ENCODE measurements at places on chromosomes 3 and 15.

GRCh38 chr15:87167055-87167454 lies 1087.4 kb downstream of the AGBL1 start:
- DNase-seq, result no peak

DNA sequence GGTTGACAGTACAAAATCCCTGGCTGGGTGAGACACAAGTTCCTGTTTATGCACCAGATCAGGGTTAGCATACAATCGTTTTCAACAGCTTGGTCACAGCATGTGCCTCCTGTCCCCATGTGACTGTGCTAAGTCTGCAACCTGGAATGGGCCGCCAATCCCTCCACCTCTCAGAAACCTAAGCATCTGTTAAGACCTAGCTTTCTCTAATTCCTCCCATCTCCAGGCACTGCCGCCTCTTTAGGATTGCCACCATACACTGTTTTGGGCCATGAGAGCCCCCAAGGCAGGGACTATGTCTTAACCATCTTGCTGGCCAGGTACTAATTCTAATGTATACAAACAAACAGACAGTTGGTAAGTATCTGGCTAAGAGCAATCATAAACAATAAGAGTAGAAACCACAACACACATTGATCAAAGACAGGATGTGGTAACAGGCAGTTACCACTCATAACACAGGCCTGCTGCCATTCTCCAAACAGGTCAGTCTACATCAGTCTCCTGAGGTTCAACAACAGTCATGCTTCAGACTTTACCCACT lies 25.6 kb downstream of the SEC22C start:
- DNase-seq, result no peak

DNA sequence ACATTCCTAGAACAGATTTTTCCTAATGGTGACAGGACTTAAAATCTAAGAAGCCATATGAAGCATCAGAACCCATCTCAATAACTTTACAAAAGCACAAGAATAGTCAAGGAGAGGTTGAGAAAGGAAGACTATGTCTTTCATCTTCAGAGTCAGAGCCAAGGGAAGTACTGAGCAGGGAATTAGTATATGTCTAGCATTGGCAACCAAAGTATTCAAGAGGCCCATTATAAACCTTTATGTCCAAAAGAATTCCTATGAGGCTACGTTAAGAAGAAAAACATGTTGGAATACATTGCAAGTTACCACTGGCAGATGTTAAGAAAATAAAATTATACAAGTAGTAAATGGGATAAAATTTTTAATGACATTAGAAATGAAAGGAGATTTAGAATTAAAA lies 150.5 kb downstream of the MAGI1 start:
- DNase-seq, result no peak

DNA sequence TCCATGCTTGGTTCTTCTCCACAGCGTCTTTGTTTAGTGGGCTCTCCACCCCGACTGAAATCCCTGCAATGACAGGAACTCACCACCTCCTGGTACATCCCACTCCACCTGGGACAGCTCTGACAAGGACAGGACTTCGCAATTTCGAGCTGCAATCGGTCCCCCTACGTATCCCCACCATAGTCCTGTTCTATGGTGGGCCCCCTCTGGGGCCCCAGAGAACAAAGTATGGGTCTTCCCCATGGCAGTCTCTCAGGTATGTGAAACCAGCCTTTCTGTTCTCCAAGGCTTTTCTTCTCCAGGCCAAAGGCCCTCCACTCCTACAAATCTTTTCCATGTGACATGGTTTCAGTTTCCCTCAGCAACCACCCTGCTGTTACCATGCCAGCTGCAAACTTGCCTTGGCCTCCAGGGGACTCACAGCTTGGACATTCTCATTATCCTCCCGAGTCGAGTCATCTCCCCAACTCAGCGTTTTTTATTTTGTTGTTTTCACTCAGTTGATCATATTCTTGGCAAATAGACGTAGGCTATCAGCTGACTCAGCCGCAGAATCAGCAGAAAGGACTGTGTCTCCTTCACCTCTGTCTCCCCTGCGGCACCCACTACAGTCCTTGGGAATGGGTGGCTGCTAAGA lies 233.3 kb downstream of the OPA1 start:
- DNase-seq, result no peak

DNA sequence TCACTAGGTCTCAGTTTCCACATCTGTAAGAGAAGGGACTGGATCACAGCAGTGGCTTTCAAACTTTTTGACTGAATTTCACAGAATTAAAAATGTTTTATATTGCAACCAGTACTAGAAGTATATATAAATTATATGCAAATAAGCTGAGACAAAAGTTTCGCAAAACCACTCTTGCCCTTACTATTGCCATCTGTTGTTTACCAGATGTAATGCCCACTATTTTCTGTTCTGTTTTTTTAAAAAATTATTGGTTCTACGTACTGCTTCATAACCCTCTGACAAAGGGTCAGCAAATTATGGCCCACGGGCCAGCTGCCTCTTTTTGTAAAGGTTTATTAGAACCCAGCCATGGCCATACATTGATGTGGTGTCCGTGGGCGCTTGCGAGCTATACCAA lies 44.8 kb downstream of the PDIA5 start:
- DNase-seq, result no peak

DNA sequence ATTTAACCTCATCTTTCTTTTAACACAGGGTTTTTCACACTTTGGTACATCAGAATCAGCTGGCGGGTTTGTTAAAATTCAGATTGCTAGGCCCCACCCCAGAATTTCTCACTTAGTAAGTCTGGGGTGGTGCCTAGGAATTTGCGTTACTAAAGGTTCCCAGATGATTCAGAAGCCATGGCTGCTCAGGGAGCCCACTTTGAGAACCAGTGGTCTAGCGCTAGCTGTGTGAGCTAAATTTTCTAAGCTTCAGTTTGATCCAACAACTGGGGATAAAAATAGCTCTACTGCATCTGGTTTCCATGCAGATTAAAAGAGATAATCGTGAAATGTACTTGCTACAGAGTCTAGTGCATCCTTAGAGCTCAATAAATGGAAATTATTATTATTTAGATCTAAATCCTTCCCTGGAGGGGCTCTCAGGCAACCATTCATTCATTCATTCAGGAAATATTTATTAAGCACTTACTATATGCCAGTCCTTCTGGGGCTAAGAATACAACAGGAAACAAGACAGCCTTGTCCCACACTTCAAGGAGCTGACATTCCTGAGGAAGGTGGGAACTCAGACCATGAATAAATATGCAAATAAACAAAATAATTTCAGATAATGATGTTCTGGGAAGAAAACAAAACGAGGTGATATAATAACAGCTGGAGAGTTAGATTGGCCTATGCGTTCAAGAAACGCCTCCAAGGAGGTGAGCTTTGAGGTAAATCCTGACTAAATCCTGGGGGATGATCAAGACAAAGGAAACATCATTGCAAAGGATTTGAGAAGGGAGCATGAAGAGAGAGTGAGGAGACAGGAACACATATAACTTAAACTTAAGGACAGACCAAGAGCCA lies 3.9 kb upstream of the CIDEC start:
- DNase-seq, result no peak

GRCh38 chr3:98002717-98003116 lies 30.5 kb upstream of the RIOX2 start:
- no peak for DNase-seq

DNA sequence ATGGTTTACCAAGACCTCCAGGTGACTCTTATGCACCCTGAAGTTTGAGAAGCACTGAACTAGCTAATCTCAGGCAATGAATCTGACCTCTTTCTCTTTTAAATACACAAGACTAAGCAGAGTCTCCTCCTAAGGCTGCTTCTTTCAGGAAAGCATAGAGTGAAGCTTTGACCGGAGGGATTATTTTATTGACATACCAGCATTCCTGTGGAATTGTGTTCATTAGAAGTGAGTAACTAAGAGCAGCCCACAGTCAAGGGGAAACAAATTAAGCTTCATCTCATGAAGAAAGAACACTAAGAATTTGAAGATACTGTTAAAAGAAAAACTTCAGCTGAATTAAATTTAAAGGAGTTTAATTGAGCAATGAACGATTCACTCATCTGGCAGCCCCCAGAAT lies 963.5 kb downstream of the NTRK3 start:
- no peak for DNase-seq

GRCh38 chr3:39707314-39707909 lies 102.0 kb upstream of the MYRIP start:
- no peak for DNase-seq

DNA sequence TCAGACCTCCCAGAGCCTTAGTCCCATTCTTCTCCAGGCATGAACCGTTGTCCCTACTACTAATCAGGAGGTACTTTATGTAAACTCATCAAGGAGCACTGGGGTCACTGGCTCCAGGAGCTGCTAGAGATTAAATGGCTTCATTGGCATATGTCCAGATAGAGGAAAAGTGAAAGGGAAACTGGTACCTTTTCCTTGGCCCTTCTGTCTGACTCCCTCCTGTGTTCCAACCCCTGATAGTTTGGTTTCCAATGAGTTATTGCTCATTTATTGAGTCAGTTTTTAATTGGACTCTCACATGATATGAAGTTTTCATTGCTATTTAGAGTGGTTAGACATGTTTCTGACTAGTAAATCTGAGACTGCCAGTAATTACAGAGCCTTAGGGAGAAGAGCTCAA lies 130.5 kb upstream of the BFSP2 start:
- DNase-seq, result no peak

DNA sequence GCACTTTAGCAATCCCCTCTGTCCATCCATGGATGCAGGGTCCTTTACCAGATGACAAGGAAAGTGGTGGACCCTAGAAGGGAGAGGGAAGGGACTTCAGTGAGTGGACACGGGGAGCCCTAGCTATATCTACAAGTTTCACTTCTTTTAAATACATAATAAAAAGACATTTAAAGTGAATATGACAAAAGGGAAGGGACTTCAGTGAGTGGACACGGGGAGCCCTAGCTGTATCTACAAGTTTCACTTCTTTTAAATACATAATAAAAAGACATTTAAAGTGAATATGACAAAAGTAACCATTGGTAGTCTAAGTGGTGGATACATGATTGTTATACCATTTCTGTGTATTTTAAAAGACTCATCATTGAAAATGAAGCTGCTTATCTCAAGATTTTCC lies 81.9 kb upstream of the HES1 start:
- DNase-seq, result no peak

DNA sequence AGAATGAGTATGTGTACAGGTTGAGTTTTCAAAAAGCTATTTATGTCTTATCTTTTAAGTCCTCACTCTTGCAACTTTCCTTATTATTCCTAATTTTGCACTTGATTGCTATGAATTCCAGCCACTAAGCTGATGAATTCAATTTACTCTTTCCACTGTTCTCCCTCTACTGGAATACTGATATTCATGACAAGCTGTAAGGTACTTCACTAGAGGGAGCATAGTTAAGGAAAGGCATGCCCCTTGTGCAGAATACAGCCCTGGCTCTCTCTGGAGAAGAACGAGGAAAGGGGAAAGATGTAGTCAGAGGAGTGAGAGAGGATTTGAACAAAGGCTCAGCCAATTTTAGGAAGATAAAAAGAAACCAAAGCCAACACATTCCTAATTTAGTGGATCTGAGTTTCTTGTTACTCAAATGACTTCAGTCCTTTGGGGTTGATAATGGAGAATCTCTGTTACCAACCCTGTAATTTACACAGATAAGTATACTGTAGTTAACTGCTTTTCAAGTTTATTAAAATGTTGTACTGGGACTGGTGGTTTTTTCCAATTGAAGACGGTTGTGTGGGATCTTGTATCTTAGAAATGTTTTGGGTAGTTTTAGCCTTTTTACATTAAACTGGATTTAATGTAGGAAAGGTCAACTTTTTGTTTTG lies 4.0 kb downstream of the SCAANT1 start:
- DNase-seq, result no peak
